Adrenal gland (tissue), 19 donors: ENCODE measurements at places on chromosomes 1 and 21. TPM values are rescaled to one million over a fixed set of nuclear protein-coding genes. Genes with fewer than 3 reads are reported as not detected.
A peak's percentile ranks its signal among the peaks of the same experiment; 100 is the strongest.

The ETV3 gene
- 18.7 TPM for total RNA-seq

The SLC45A3 gene
- total RNA-seq = 17.5 TPM

The NR1I3 gene
- total RNA-seq = not detected

The SELP gene
- total RNA-seq = 10.9 TPM

DNA sequence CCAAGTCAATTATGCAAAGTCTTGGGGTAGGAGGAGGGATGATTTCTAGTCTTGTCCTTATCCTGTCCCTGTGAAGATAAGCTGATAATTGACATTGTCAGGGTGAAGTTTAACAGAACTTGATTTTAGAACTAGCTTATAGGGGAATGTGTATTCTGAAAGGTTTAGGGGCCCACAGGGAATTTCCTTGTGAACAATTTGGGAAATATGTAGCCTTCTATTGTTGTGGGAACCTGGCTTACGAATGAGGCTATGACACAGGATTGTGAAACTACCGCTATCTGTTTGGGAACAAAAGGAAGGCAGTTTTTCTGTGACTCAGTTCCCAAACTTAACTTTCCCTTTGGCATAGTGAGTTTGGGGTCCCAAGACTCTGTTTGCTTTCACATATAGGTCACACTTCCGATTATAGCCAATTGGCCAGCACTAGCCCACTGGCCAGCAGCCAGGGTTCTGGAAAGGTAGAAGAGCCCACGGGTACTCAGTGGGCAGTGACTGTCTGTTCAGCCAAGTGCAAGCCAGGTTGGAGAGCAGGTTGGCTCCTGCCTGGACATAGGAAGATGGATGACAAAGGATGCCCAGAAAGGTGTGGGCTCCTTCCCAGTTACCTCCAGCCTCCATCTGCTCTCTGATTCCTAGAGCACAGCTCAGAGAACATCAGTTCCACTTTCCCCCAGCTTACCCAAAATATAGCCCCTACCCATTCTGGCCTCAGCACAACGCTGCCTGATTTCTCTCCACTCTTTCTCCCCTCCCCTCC is 35.5 kb downstream of the H3-3A start:
- no peak overlapping the region for H3K27ac ChIP-seq
- peaks cover 9% of the 10 kb centered on the region for H3K4me1 ChIP-seq
- no peak for DNase-seq
- H3K27me3 ChIP-seq = no peaks in the 10 kb centered on the region
- H3K4me3 ChIP-seq = no peak overlapping the region

- no peak overlapping the region for H3K4me3 ChIP-seq
- no peak overlapping the region for H3K27ac ChIP-seq
- no peaks in the 10 kb centered on the region for H3K36me3 ChIP-seq
These were observed 93.3 kb downstream of the PDE9A start for GRCh38 chr21:42746593-42747275.

DNA sequence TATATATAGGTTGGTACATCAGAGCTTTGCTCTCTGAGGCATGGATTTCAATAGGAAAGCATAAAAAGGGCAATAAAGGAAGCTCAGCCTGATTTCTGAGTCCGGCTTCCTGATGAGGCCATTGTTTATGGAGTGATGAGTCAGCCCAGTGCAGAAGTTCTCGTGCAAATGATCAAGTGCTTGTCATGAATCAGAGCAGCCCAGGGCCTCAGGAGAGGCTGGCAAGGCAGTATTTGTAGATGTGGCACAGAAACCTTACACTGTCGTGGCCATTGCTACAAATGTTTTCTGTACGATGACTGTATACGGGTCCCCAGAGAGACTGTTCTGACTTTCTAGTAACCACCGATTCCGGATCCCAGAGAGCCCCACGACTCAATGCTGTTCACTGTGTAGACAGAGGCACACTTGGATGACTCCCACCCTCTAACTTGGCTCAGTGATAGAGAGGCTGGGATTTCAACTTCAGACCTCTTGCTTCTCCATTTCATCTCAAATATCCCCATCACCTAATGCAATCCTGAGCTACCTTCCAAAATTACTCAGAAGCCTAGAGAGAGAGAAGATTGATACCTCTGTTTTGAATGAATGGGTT is 26.8 kb downstream of the UMODL1 start:
- H3K27ac ChIP-seq = peak overlapping the region; percentile 68
- no peaks in the 10 kb centered on the region for H3K36me3 ChIP-seq
- H3K27me3 ChIP-seq = no peaks in the 10 kb centered on the region
- H3K4me3 ChIP-seq = no peak overlapping the region
- H3K4me1 ChIP-seq = peaks cover 10% of the 10 kb centered on the region
- peak; percentile 85 for DNase-seq

- no peaks in the 10 kb centered on the region for H3K36me3 ChIP-seq
- no peaks in the 10 kb centered on the region for H3K27me3 ChIP-seq
- H3K4me3 ChIP-seq = peak overlapping the region; percentile 75
- H3K27ac ChIP-seq = peak overlapping the region; percentile 86
- H3K4me1 ChIP-seq = peaks cover 41% of the 10 kb centered on the region
These were observed 643 bp upstream of the MOB3C start for GRCh38 chr1:46617108-46617800.
